ENCODE measurements at places on chromosomes 6 and 20.

DNA sequence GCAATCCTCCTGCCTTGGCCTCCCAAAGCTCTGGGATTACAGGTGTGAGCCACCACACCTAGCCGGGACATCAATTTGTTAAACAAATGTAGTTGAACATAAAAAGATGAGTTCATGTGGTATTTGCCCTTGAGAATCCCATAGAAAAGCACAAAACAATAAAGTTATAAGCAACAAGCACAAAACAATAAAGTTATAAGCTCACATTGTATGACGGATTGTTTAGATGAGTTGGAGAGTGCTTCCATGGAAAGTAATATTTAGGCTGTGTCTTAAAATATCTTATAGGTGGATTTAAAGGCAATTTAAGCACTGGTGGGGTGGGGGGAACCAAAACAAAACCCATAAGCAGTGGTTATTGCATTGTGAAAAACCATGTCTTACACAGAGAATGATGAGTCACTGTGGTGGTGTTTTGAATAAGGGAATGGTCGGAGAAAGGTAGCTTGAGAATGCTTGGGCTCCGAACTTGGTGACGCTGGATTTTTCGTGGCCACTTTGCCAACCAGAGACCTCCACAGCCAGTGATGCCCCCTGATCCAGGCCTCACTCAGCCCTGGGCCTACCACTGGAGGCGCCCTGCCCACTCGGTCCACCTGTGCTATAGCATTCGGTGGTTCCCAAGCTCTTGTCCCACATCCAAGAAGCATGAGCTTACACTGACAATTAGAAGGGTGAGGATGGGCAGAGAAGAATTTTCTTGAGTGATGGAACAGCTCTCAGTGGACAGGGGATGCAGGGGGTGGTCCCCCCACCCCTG, 256.0 kb downstream of the CDKAL1 start:
- no peak for DNase-seq

GRCh38 chr20:41054070-41054846, 25.6 kb downstream of the TOP1 start:
- no peak for DNase-seq

- no peak for DNase-seq
Observed at GRCh38 chr6:16523606-16524379, 237.5 kb downstream of the ATXN1 start.

GRCh38 chr20:23540624-23541023, 27.7 kb downstream of the CST9L start:
- no peak for DNase-seq

DNA sequence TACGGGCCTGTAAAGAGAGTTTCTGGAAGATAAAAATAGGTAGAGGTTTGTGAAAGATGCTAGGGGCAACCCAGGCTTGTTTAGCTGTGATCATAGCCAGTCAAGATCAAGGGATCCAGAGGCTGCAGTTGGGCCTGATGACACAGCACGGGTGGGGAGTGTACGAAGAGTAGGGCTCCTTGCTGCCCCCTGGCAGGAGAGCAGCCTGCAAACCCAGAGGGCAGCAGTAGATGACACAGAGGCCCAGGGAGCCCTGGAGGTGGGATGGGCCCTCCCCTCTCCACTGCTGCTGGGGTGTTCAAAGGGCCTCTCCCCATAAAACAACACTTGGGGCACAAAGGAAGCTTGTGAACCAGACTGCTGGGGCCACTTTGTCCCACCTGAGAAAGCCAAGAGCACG, 47.2 kb downstream of the VEGFA start:
- DNase-seq = no peak

- DNase-seq = no peak
Observed at GRCh38 chr20:95215-95614, 7.7 kb downstream of the DEFB125 start.

DNA sequence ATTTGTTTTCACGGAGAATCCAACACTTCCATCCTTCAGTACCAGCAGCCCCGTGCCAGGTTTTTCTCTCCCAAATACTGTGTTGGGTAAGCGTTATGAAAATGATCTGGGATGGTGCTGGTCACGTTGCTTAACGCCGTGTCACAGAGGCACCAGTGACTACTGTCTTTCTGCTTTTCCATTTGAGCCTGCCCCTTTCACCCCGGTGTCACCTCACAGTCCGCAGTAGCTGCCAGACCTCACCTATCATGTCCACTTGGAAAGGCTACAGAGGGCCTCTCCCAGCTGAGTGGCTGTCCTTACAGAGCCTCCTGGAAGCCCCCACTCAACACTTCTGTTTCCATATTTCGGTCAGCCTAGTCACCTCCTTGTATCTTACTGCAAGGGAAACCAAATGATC, 176.5 kb upstream of the ARID1B start:
- DNase-seq = no peak

DNA sequence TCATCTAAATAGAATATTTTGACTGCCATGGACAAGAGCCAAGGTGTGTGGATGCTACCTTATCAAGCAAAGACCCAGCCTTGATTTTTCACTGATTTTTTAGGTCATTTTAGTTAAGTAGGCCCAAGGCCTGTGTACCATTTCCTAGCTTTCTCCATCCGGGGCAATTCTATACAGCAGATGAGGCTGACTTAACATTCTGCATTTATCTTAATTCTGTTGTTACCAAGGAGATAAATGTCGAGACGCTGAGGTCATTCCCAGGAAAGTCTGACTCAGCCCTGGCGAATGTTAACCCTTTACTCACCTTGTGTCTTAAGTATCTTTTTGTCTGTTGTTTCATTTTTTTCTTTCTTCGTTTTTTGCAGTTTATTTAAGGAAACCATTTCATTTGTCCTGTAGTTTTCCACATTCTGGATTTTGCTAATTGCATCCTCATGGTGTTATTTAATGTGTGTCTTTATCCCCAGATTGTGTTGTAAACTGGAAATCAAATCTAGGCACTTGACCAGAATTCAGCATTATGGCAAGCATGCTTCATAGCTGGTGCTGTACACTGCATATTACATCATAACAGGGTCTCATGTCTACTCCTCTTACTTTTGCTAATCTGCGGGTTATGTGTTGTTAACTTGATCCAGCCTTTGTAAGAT, 277.0 kb downstream of the CDKAL1 start:
- no peak for DNase-seq

- DNase-seq = no peak
Observed at GRCh38 chr20:60058879-60059278, 100.7 kb downstream of the CDH26 start.

GRCh38 chr6:129698430-129698829, 11.5 kb downstream of the ARHGAP18 start:
- no peak for DNase-seq

- DNase-seq = no peak
Observed at GRCh38 chr6:17506531-17506930, 93.6 kb upstream of the FAM8A1 start.

GRCh38 chr20:61879303-61879620, 186.4 kb downstream of the TAF4 start:
- DNase-seq = no peak

- DNase-seq = no peak
Observed at GRCh38 chr20:41889844-41890224, 271.7 kb upstream of the CHD6 start.

DNA sequence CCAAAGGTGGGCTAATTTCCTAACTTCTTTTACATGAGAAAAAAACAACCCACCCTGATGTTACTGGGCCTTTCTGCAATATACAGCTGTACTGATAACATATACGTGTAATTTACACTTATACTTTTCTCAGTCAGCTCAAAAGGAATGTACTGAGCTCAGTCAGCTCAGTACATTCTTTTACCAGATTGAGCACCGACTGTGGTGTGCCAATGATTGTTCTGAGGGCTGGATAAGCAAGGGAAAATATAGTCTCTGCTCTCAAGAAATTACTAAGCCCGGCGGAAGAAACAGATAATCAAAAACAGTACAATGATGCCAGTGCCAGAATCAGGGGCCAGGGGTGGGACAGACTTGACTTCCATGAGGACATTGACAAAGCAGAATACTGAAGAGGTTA, 10.0 kb upstream of the BLOC1S5 start:
- no peak for DNase-seq

GRCh38 chr6:15121443-15121842, 124.4 kb upstream of the JARID2 start:
- DNase-seq = no peak

DNA sequence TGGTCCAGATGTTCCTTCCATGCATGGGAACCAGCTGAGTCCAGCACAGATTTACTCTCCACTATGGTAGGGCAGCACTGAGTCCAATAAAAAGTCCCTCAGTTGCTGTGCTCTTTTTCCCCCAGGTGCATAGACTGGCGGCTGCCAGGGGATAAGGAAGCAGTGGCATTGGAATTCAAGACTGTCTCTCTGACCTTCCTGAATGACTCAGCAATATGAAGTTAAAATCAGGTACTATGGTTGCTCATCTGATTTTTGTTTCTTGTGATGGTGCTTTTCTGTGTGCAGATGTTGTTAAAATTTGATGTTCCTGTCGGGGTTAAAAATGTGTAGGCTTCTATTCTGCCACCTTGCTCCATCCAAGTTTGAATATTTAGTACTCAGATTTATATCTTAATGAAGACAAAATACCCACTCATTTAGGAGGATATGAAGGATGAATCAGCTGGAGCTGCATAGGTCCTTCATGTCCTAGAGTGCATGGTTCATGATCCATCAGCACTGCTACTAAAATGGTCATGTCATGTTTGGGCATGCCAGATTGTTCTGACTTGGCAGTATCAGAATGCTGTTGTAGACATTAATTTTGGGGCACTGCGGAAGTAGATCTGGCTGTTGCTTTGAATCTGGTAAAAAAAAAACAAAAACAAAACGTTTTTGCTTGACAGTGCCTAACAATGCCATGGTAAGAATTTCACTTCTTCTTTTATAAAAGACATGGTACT, 321.2 kb upstream of the MAP3K7 start:
- no peak for DNase-seq

- no peak for DNase-seq
Observed at GRCh38 chr6:119075200-119075981, 3.1 kb downstream of the FAM184A start.

DNA sequence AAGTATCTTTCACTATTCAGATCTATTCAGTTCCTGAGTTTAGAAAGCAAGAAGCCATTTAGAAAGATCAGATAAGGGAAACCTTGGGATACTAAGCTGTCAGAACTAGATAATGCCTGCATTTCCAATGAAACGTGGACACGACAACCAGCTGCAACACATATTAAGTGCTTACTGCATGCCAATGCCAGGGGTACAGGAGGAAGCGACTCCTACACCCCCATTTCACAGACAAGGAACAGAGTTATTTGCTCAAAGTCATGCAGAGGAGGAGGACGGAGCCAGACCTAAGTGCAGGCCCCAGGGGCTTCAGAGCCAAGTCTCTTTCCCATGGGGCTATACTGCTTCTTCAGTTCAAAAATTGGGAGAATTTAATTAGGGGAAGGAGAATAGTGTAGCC, 62.4 kb downstream of the PREX1 start:
- DNase-seq = no peak

- DNase-seq = no peak
Observed at GRCh38 chr6:30200551-30201281, 12.5 kb downstream of the TRIM26 start.

DNA sequence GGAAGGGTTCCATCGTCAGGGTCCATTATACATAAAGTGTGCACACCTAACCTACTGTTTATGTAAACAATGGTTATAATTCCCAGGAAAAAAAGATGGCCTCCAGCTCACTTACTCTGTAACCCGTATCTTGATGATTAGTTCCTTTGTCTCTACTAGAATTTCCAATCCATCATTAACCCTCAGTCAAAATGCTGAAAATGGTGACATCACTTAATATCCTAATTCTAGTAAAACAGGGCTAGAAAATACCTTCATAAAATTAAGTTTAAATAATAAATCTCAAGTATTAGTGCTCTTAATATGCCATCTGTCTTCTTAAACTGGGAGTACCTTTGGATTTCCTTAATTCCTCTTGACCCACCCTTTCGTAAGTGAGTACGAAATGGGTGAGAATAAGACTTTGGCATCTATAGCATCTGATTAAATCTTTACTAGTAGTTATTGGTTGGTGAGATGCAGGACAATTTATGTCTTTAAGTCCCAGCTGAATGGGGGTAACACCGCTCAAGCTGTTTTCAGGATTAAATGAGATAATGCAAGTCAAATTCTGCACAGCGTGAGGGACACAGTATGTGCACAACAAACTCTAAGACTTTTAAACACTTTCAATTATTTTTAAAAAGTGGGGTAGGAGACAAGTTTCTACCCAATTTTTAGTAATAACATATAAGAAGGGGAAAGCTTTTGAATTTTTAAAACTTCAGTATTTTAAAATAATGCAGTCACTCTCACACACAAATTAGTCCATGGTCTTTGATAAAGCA, 1.6 kb downstream of the HMGN3 start:
- no peak for DNase-seq
